Body of pancreas (tissue), 4 donors: ENCODE measurements at places on chromosomes 12 and 14. TPM values are rescaled to one million over a fixed set of nuclear protein-coding genes. Genes with fewer than 3 reads are reported as not detected.

DNA sequence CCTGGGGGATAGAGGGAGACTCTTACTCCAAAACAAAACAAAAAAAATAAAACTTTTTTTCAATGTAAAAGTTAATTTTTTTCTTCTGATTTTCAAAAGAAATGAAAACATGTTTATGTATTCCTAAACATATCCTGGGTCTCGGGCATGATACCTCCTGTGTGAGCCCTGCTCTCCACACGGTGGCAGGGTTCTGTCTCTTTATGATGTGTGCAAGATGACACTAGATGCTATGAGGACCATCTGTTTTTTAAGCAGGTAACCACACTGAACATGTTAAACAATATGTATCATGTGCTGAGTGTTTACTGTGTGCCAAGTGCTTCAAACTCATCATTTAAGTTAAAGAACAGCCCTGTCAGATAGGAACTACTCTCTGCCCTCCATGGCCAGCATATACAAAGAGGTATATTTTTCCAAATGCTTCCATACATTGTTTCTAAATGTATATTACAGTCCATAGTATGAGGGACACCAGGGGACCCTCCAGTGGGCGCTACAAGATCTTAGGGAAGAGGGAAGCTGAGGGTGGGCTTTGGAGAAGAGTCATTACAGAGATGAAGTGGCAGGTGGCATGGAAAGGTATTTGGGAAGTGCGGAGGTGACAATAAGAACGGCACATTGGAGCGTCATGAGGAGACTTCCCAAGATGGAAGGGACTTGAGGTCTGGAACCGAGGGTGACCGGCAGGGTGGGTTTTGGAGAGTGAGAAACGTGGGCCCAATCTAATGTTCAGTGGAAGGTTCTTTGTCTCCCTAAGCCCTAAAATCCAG is 28.5 kb downstream of the FOS start:
- no peaks in the 10 kb centered on the region for H3K36me3 ChIP-seq
- DNase-seq = no peak
- H3K4me1 ChIP-seq = peaks cover 16% of the 10 kb centered on the region
- H3K27ac ChIP-seq = no peak overlapping the region
- no peaks in the 10 kb centered on the region for H3K27me3 ChIP-seq
- no peak overlapping the region for H3K4me3 ChIP-seq

GRCh38 chr12:15931590-15932053 is 20.5 kb downstream of the DERA start:
- H3K36me3 ChIP-seq = no peaks in the 10 kb centered on the region
- DNase-seq = no peak
- no peak overlapping the region for H3K27ac ChIP-seq
- H3K4me3 ChIP-seq = no peak overlapping the region
- no peaks in the 10 kb centered on the region for H3K27me3 ChIP-seq
- peaks cover 15% of the 10 kb centered on the region for H3K4me1 ChIP-seq

DNA sequence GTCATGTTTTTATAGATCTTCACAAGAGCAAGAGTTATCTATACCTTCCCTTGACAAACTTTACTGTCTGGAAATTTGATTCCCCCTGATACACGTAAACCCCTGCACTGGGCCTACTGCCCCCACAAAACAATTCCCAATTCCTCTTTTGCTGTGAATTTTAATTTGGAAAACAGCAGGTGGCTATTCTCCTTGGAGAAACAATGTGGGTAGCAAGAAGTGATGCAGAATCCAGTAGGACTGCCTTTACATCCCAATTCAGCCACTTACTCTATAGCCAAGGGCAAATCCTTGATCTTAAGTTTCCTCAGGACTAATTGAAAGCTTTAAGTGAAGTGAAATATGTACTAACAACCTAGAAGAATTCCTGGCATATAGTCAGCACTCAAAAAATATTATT is 129.3 kb downstream of the ACSS3 start:
- H3K4me1 ChIP-seq = peaks cover 10% of the 10 kb centered on the region
- no peak overlapping the region for H3K4me3 ChIP-seq
- no peak for DNase-seq

- H3K27me3 ChIP-seq = no peaks in the 10 kb centered on the region
- no peak overlapping the region for H3K27ac ChIP-seq
- no peaks in the 10 kb centered on the region for H3K36me3 ChIP-seq
- DNase-seq = no peak
These were observed 20.6 kb downstream of the PTHLH start for GRCh38 chr12:27951898-27952297.

GRCh38 chr14:95953111-95953724 is 76.6 kb downstream of the TUNAR start:
- H3K27ac ChIP-seq = no peak overlapping the region
- H3K4me3 ChIP-seq = no peak overlapping the region
- no peaks in the 10 kb centered on the region for H3K27me3 ChIP-seq
- H3K4me1 ChIP-seq = no peaks in the 10 kb centered on the region
- no peaks in the 10 kb centered on the region for H3K36me3 ChIP-seq
- DNase-seq = no peak

DNA sequence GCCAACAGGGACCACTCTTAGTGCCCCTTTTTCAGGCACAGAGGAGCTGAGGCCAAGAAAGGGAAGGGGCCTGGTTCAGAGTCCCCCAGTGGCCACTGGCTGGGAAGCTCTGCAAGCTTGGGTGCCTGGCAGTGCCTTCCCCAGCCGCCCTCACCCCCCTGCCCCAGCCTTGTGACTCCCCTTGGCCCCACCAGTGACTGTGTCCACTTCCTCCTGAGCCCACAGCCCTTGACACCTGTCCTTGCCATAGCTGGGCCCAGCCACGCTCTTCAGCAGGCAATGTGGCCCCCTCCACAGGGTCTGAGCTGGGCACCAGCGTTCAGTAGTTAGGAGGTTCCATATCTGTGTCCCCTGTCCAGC is 19.0 kb upstream of the C14orf180 start:
- H3K4me1 ChIP-seq = peaks cover 5% of the 10 kb centered on the region
- no peaks in the 10 kb centered on the region for H3K27me3 ChIP-seq
- no peak for DNase-seq
- no peaks in the 10 kb centered on the region for H3K36me3 ChIP-seq
- H3K4me3 ChIP-seq = no peak overlapping the region

- H3K4me1 ChIP-seq = peaks cover 16% of the 10 kb centered on the region
- no peaks in the 10 kb centered on the region for H3K36me3 ChIP-seq
- peaks cover 8% of the 10 kb centered on the region for H3K27me3 ChIP-seq
These were observed 1.1 kb downstream of the IFI27L2 start for GRCh38 chr14:94128216-94128839.

GRCh38 chr12:47902131-47902639 is 2.6 kb downstream of the VDR start:
- no peak overlapping the region for H3K4me3 ChIP-seq
- H3K4me1 ChIP-seq = peaks cover 34% of the 10 kb centered on the region
- no peaks in the 10 kb centered on the region for H3K36me3 ChIP-seq
- no peak overlapping the region for H3K27ac ChIP-seq

DNA sequence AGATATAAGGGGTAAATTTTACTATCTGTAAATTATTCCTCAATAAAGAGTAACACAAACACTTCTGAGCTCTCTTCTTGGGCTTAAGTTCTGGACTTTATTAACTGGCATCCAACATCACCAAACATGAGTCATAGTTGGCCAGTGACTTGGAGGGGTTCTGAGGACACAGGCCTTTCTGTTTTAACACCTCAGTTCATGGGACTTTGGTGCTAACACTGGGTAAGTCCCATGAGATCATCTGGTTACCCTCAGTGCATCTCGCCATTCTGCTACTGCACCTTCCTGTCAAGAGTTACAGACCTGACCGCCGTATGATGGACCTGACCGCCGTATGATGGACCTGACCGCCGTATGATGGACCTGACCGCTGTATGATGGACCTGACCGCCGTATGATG is 9.9 kb downstream of the SLC15A4 start:
- H3K27ac ChIP-seq = no peak overlapping the region
- H3K36me3 ChIP-seq = no peaks in the 10 kb centered on the region
- no peaks in the 10 kb centered on the region for H3K27me3 ChIP-seq
- peaks cover 48% of the 10 kb centered on the region for H3K4me1 ChIP-seq
- no peak for DNase-seq

DNA sequence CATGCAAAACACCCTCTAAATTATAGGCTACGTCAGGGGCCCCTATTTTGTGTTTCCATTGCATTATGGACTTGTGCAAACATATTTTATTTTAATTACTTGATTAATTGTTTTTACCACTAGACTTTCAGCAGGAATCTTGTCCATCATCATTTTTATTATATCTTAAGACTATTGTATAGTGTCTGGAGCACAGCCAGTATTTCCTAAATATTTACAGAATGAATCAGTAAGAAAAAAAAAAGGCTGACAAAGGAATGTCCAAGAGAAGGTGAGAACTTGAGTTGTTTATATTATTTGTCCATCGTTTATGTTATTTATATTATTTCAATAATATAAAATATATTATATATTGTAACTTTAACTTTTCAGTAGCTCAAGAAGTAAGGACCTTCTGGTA is 664.7 kb downstream of the SLC6A15 start:
- no peak overlapping the region for H3K27ac ChIP-seq
- no peak for DNase-seq
- H3K4me1 ChIP-seq = peaks cover 5% of the 10 kb centered on the region
- H3K4me3 ChIP-seq = no peak overlapping the region

DNA sequence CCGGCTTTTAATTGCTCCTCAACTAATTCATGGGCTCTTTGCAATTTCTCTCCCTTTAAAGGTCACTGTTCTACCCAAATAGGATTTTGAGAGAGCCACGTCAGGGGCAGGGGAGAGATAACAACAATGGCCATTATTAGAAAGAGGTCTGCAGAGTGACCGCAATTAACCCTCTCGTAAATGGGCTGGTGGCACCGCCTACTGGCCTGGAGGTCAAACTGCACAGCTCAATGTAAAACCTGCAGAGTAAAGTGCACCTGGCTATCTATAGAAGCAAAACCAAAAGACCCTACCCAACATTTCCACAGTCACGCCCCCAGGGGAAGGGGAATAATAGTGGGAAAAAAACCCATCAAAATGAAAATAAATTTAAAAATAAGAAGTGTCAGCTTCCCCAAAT is 21.6 kb upstream of the CLEC4E start:
- H3K27ac ChIP-seq = no peak overlapping the region
- no peaks in the 10 kb centered on the region for H3K27me3 ChIP-seq
- no peak overlapping the region for H3K4me3 ChIP-seq

GRCh38 chr12:25051656-25052195 is 102.8 kb upstream of the BCAT1 start:
- DNase-seq = no peak
- no peak overlapping the region for H3K4me3 ChIP-seq
- peaks cover 23% of the 10 kb centered on the region for H3K4me1 ChIP-seq

- no peaks in the 10 kb centered on the region for H3K36me3 ChIP-seq
- no peaks in the 10 kb centered on the region for H3K27me3 ChIP-seq
- H3K4me3 ChIP-seq = no peak overlapping the region
- DNase-seq = no peak
- peaks cover 4% of the 10 kb centered on the region for H3K4me1 ChIP-seq
These were observed 43.5 kb upstream of the PTPRQ start for GRCh38 chr12:80400571-80400991.

- no peak overlapping the region for H3K27ac ChIP-seq
- no peak overlapping the region for H3K4me3 ChIP-seq
- no peaks in the 10 kb centered on the region for H3K4me1 ChIP-seq
- H3K27me3 ChIP-seq = no peaks in the 10 kb centered on the region
These were observed 64.7 kb downstream of the TMCC3 start for GRCh38 chr12:94585626-94586025.

GRCh38 chr12:105060715-105061378 is 23.4 kb downstream of the ALDH1L2 start:
- no peaks in the 10 kb centered on the region for H3K27me3 ChIP-seq
- no peak overlapping the region for H3K4me3 ChIP-seq
- H3K36me3 ChIP-seq = peaks cover 12% of the 10 kb centered on the region
- H3K4me1 ChIP-seq = no peaks in the 10 kb centered on the region
- H3K27ac ChIP-seq = no peak overlapping the region

DNA sequence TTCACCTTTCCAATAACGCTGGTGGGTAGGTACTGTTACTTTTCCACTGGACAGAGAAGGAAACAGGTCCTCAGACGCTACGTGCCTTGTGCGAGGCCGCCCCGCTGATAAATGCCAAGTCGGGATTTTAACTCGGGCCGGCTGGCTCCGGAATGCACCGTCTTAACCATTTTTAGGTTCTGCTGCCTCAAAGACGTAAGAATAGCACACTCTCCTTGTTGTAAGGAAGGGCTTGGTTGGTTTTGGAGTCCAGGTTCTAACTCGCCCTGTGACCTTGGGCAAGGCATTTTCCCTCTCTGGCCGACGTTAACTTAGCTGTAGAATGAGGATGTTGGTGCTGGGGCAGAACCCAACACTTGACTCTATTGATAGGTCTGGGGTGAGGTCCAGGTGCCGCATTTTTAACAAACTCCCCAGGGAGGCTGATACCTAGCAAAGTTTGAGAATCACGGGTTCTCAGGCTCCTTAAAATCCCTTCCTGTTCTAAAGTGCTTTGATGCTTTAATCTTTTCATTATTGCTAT is 814 bp downstream of the ANKRD13A start:
- H3K36me3 ChIP-seq = no peaks in the 10 kb centered on the region
- H3K27ac ChIP-seq = no peak overlapping the region
- peak overlapping the region; percentile 81 for H3K4me3 ChIP-seq
- DNase-seq = peak; percentile 35
- H3K27me3 ChIP-seq = no peaks in the 10 kb centered on the region

DNA sequence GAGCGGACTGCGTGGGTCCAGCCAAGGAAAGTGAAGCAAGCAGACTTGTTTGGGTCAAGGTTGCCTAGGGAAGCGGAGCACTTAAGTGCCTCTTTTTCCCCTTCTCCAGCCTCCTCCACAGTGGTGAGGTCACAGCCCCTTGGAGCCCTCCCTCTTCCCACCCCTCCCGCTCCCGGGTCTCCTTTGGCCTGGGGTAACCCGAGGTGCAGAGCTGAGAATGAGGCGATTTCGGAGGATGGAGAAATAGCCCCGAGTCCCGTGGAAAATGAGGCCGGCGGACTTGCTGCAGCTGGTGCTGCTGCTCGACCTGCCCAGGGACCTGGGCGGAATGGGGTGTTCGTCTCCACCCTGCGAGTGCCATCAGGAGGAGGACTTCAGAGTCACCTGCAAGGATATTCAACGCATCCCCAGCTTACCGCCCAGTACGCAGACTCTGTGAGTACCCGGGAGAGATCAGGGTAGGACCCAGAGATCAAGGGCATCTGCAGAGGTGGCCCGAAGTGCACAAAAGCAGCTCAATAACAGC is at the start of gene TSHR:
TSHR (plus strand) TSS at position 206 of the 526 bp plus-strand sequence; CDS start at position 266, 60 bp downstream.
- H3K27me3 ChIP-seq = no peaks in the 10 kb centered on the region
- no peak within 1 kb of the TSS for H3K27ac ChIP-seq
- H3K4me1 ChIP-seq = peaks cover 10% of the 10 kb centered on the region
- H3K4me3 ChIP-seq = no peak within 1 kb of the TSS
- H3K36me3 ChIP-seq = no peaks in the 10 kb centered on the region
- no peak for DNase-seq

- H3K4me3 ChIP-seq = no peak overlapping the region
- no peaks in the 10 kb centered on the region for H3K27me3 ChIP-seq
- no peaks in the 10 kb centered on the region for H3K4me1 ChIP-seq
- H3K27ac ChIP-seq = no peak overlapping the region
- no peaks in the 10 kb centered on the region for H3K36me3 ChIP-seq
These were observed 415.8 kb downstream of the TMTC2 start for GRCh38 chr12:83102499-83102898.

GRCh38 chr12:113940357-113941207 is 25.5 kb downstream of the RBM19 start:
- H3K4me1 ChIP-seq = no peaks in the 10 kb centered on the region
- no peaks in the 10 kb centered on the region for H3K27me3 ChIP-seq
- no peak overlapping the region for H3K27ac ChIP-seq

Gene FITM1
- total RNA-seq = 12.2 TPM

Gene COX8C
- total RNA-seq = not detected

Gene DNAI7
- total RNA-seq = 0.26 TPM

Gene OGFOD2
- total RNA-seq = 8.6 TPM

Gene MYF5
- not detected for total RNA-seq

Gene SERPINA10
- not detected for total RNA-seq
